ENCODE measurements at places on chromosomes 11 and 22.

- DNase-seq, result no peak
Observed at GRCh38 chr11:83945976-83946375, 659.8 kb upstream of the CCDC90B start.

- no peak for DNase-seq
Observed at GRCh38 chr11:6708876-6709275, 25.7 kb upstream of the MRPL17 start.

- no peak for DNase-seq
Observed at GRCh38 chr11:19666951-19667350, 45.7 kb upstream of the NAV2 start.

DNA sequence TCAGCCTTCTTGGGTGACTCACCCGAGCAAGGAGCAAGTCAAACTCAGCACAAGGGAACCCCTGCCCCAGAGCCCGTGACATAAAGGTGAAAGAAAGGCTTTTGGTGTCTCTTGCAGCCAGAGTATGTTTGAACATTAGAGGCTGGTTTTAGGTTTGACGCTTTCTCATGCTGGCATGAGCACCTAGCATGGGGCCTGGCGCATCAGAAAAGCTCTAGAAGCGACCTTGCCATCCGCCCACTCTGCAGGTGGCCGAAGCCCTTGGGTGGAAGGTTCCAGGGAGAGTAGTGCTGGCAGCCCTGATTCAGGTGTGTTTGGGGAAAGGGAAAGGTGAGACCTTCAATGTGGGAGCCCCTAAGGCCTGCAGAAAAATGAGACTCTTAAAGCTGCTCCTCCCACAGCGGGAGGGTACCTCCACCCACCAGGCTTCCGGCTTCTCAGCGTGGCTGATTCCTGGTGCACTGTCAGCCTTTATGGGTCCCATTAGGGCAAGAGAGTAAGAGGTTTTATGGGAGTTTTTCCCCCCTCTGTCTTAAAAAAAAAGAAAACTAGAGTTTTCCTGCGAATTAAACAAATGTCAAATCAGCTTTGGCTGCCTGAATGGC is 88.4 kb downstream of the GRIK4 start:
- no peak for DNase-seq

DNA sequence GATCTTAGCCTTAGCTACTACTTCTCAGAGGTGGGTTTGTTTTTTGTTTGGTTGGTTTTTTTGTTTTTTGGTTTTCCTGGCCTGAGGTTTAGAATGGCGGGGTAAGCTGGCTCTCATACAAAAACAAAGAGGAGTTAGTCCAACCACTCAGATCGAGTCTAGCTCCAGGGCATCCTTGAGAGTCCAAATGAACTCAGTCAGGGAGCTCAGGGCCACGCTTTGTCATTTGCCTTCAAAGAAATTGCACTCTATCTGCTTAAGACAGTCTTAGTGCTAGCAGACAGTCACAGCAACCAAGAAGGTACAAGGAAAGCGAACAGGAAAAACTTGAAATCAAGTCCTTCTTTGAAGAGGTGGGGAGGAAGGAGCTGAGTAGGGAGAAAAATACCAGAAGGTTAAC is 11.1 kb downstream of the C11orf42 start:
- no peak for DNase-seq

DNA sequence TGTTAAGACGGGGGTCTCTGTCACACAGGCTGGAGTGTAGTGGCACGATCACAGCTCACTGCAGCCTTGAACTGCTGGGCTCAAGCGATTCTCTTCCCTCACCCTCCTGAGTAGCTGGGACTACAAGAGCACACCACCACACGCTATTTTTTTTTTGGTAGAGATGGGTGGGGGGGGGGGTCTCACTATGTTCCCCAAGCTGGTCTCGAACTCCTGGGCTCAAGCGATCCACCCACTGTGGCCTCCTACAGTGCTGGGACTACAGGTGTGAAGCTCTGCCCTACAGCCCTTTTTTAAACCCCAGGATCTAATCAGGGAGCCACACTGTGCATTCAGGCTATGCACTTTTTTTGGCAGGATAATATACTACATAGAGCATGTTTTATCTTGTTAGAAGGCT is 1.4 kb upstream of the DHCR7 start:
- DNase-seq, result no peak

DNA sequence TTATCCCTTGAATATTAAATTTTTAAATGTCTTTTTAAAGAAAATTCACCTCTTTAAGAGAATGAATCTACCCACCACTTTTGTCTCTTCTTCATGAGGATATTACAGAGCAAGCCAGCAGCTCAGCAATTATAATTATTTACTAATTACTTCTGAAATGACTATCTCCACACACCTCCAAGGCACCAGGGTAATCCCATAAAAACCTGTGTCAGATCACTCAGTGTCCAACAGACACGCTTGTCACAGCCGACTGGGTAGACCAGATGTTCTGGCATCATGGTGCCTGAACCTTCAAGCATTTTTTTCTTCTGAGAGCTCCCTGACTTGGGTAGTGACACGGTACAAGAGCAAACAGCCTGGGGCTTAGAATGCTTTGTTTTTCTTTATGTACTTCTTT is 61.4 kb downstream of the EFCAB6 start:
- no peak for DNase-seq

GRCh38 chr11:105829084-105829483 is 193.0 kb downstream of the MSANTD4 start:
- DNase-seq, result no peak

DNA sequence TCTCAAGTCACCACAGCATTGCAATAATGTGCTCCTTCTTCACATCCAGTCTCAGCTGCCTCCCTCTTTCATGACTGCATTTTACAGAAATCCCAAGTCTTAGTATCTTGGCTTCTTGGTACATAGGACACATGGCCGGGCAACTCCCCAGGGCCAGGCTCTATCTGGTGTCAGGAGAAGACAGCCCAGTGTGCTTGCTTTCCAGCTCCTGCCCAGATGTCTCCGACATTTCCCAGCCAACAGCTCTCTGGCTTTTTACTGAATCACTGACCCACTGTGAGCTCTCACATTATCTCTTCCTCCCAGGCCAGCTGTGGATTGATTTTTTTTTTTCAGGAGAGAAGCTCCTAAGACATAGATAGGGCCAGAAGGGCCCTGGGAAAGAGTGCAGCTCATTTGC is 346.0 kb upstream of the C11orf87 start:
- DNase-seq, result no peak

- DNase-seq, result no peak
Observed at GRCh38 chr11:22347857-22348487, 9.8 kb downstream of the SLC17A6 start.

DNA sequence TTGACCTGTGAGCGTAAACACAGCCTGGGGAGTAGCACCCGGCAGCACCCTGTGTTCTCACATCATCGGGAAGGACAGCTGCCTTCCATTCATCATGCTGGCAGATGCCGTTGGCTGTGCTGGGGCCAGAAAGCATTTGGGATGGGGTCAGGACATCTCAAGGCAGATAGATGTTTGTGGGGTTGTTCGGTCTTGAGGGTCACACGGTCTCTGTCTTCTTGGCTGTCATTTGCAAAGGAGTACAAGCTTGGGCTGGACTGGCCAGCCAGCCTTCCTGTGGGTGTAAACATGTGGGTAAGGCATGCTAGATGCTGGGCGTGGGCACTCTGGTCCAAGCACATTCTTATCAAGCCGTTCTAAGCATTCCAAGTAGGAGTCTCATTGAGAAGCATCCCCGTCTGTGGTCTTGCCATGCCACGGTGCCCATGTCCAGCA is 81.4 kb downstream of the TBC1D22A start:
- no peak for DNase-seq

DNA sequence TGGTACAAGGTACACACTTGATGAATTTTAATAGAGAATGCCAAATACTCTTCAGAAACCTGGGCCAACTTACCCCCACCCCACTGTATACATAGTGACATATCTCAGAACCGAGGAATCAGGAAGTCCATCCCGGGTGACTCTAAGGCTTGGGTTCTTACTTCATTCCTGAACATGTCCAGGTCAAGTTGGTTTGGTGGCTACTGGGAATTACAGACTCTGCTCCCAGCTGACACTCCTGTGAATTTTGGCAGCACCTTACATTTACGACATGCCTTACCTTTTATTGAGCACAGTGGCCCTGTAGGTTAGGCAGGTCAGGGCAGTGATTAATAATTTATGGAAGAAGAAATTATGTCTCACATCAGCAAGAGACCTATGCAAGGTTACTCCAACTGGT is 70.1 kb upstream of the LDLRAD3 start:
- no peak for DNase-seq

- peak; percentile 14 for DNase-seq
Observed at GRCh38 chr11:61627850-61628661, 47.2 kb upstream of the SYT7 start.

DNA sequence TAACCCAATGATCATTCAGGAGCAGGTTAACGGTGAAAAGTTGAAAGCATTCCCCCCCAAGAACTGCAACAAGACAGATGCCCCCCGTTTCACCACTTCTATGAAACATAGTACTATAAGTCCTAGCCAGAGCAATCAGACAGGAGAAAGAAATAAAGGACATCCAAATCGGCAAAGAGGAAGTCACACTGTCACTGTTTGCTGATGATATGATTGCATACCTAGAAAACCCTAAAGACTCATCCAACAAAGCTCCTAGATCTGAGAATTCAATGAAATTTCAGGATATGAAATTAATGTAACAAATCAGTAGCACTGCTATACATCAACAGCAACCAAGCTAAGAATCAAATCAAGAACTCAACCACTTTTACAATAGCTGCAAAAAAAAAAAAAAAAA is 32.8 kb downstream of the PIWIL3 start:
- DNase-seq, result no peak

GRCh38 chr11:68673306-68673945 is 10.9 kb upstream of the GAL start:
- DNase-seq, result no peak

DNA sequence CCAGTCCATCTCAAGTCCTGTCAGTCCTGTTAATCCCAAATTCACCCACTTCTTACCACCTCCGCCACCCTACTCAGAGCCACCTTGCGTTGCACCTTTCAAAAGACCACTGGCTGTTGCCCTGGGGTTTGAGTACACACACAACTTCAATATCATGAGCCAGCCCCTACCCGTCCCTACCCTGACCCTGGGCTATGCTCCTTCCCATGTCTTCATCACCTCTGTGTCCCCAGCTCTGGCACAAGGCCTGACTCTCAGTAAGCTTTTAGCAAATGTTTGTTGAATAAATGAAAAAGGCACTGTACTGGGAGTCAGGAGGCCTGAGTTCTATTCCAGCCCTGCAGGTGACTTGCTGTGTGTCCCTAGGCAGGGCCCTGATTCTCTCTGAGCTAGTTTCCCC is 26.5 kb downstream of the OTOG start:
- DNase-seq, result no peak

GRCh38 chr22:39925273-39925672 is 24.4 kb downstream of the GRAP2 start:
- no peak for DNase-seq

DNA sequence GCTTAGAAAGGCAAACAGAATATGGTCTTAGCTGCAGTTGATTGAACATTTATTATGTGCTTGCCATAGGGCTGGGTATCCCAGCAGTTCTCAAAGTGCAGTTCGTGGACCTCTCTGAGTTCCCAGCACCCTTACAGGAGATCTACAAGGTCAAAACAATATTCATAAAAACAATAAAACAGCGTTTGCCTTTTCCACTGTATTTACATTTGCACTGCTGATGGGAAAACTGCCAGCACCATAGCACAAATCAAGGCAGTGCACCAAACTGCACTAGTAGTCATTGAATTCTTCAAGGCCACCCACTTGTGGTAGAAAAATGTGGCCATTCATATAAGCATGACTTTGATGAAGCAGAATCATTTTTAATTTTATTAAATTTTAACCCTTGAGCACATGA is 128.1 kb downstream of the CCDC34 start:
- DNase-seq, result no peak

- no peak for DNase-seq
Observed at GRCh38 chr22:43828998-43829782, 17.1 kb upstream of the EFCAB6 start.

DNA sequence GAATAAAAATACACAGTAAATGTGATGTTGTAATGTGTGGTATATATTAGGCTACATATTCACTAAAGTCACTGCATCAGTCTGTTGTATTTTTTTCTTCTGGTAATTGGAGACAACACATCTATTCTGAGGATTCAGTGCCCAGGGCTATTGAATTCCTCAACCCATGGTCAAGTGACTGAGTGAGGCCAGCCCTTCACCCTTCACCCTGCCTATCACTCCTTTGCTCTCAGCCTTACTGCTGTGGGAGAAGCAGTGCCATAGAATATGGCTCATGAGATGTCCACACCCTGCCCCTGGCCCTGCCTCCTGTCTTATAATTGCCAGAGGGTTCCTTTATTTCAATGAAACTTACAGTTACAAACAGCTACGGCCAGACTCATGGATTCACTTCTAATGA is 295.6 kb downstream of the NTM start:
- no peak for DNase-seq

Data from CD4-positive, alpha-beta T cell treated with Interleukin-21 for 1 hour (primary cell).